ENCODE measurements at places on chromosomes 13 and 19. TPM values are rescaled to one million over a fixed set of nuclear protein-coding genes. Genes with fewer than 3 reads are reported as not detected.

- DNase-seq = no peak
Measured at GRCh38 chr19:7098096-7098495, 28.6 kb downstream of the ZNF557 start.

- no peak for DNase-seq
Measured at GRCh38 chr13:60286707-60287106, 110.3 kb upstream of the TDRD3 start.

DNA sequence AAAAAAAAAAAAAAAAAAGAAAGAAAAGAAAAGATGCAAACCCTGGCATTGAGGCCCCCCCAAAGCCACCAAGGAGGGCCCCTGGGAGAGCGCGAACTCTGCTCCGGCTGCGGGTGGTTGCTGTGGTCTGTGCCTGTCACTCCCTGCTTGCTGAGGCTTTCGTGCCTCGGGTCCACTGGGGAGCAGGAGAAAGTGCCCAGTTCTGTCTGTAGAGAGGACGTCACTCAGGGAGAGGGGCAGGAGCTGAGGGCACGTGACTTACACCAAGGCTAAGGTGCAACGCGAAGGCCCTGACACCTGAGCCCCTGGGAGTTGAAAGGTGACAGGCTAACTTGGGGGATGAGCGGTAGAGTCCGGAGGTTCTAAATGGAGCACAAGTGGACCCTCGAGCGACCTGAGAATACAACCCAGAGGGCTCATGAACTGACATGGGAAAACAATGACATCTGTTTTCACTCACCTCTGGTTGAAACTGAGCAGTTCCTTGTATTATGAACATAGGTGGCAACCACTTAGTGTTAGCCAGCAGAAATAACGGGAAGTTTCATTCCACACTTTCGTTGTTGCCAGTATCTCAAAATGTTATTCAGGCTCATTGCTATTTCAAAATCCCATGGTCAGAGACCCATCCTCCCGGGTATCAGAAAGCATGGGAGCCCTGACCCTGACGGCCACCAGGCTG is 69.2 kb upstream of the TM9SF2 start:
- no peak for DNase-seq

GRCh38 chr13:39515224-39515714 is 87.7 kb downstream of the LHFPL6 start:
- DNase-seq = no peak

The DMAC2 gene
- 63.0 TPM for total RNA-seq

The ZNF554 gene
- total RNA-seq = 1.2 TPM

DNA sequence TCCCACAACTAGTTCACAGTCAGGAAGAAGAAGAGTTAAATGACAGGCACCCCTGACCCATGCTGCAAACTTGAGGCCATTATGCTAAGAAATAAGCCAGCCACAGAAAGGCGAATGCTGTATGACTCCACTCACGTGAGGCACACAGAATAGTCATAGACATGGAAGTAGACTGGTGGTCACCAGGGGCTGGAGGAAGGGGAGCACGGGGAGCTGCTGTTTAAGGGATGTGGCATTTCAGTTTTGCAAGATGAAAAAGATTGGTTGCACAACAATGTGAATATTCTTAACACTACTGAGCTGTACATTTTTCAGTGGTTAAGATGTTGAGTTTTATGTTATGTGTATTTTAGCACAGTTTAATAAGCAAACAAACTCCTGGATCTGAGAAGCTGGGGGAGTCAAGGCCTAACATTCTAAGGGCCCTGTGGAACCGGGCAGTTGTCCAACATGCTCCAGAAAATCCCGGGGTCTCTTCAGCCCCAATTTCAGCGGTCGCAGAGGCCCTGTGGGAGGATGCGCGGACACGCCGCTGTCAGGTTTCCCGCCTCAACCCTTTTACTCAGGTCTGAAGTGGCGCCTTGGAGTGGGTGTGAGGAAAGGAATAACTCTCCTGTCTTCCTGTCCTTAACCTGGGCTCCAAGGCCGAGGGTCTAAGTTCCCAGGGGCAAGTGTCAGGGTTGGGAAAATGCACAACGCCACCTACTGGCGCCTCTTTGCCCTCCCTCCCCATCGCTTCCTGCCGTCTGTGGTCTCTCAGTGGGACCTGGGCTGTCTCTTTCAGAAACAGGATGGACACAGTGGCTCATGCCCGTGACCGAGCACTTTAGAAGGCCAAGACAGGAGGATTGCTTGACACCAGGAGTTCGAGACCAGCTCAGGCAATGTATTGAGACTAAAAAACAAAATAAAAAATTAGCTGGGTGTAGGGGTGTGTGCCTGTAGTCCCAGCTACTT is 4.4 kb upstream of the TMEM272 start:
- peak; percentile 24 for DNase-seq

- DNase-seq = no peak
Measured at GRCh38 chr13:100339411-100339940, 249.1 kb downstream of the GGACT start.

The TPTE2 gene
- not detected for total RNA-seq

The NTF4 gene
- not detected for total RNA-seq
